ENCODE measurements at places on chromosomes 4 and X. TPM values are rescaled to one million over a fixed set of nuclear protein-coding genes. Genes with fewer than 3 reads are reported as not detected.

GRCh38 chr4:61996943-61997342, 796.8 kb downstream of the ADGRL3 start:
- no peak for DNase-seq

The PNMA3 gene
- polyA plus RNA-seq, result 2.3 TPM

The CFAP97 gene
- 44.5 TPM for polyA plus RNA-seq

The GAGE12G gene
- not detected for polyA plus RNA-seq

- no peak for DNase-seq
Measured at GRCh38 chrX:48833542-48834138, 1.8 kb downstream of the PCSK1N start.

DNA sequence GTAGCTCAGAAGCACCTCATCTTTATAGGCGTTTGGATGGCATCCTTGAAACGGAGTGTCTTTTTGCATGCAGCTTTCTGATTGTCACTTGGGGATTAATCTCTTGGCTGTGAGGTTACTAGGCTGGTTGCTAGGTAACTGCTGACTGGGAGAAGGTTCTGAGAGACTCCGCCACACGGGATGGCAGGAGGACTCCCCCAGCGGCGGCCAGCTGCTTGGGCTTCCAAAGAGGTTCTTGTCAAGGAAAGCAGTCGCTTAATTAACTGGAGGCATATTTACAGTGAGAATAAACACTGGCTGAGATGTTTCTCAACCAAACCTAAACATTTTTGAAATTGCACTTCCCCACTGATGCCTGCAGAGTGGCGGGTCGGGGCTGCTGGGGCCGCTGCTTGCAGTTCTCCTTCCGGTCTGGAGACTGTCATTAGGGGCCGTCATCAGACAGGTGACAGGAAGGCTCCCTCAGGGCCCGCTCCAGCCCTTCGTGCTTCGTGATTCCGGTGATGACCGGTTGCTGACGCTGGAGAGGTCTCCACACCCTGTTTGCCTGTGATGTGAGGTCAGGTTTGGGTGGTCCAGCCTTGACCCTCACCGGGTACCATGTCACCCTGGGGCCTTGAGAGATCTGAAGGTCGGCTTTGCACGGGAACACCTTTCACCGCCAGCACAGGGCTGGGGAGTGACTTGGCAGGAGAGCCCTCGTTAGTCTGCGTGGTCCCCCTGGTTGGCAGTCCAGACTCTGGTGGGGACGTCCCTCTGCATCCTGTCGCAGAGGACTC, 9.1 kb downstream of the NSG1 start:
- DNase-seq, result peak; percentile 37

GRCh38 chrX:70446380-70447350, 2.0 kb downstream of the DLG3 start:
- no peak for DNase-seq

DNA sequence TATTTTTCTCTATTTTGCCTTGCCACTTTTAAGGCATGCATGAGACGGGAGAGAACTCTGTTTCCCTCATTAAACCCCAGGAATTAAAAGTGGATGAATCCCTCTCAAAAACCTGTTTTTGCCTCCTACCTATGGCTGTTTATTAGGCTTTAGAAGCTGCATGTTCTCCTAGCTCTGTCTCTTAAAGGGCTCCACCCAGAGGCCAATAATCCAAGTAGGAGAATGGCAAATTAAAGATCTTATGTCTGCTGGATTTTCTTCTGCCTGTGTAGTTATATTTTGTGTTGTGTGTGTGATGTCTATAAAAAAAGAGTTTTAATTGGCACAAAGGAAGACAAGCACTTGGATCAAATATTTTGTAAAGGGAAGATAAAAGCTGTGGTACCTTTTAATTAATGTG, 32.4 kb downstream of the MAGEC1 start:
- DNase-seq, result no peak

Measured in right lung (tissue), 10 donors.